ENCODE measurements at places on chromosomes 1 and 21.

- DNase-seq: no peak
Observed at GRCh38 chr21:35828161-35828560, 232.2 kb downstream of the SETD4 start.

GRCh38 chr1:174964261-174964971, 35.3 kb upstream of the CACYBP start:
- DNase-seq: no peak

DNA sequence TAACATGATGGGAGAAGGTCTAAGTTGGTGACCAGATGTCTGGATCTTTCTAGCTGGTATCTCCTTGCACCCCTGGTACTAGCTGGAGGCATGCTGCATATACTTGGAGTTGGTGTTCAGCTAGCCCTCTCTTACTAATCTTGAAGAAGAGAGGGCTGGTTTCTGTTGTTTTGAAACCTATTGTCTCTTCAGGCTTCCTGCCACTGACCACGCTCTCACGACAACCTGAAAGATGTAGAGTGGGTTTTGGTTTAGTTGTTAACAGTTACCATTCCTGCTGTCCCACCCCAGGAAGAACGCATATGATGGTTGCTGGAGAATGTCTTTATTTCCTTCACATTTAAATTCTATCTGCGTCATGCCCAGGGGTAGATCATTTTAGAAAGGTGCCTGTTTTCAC, 3.6 kb downstream of the MAN1C1 start:
- no peak for DNase-seq

DNA sequence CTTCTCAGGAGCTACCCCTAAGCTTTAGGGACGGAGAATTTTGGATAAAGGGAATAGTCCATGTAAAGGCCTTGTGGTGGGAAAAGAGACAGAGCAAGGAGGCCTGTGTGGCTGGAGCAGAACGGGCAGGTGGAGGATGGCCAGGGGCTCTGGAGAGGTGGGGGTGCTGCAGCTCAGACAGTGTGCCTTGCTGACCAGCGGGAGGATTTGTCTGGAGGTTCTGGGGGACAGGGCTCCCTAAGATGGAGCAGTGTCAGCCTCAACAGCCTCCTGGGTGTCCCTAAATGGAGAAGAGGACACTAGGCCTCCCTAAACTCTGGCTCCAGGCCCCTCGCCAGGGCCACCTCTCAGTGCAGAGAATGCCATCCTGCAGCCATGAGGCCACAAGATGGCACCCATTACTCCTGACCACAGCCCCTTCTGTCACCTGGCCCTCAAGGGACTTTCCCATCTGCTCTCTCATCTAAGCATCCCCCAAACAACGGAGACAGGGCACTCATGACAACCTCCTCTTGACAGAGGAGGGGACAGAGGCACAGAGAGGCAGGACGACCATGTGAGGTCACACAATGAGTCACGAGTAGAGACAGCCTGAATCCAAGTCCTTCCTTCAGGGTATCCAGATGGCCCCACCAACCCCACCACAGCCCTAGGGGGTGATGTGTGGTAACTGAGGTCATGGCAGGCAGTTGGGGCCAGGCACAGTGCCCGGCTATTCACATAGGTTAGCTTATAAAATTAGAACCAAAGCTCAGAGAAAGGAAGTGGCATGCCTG, 94.7 kb downstream of the DMRTB1 start:
- DNase-seq: no peak

GRCh38 chr1:213724640-213725536, 262.9 kb upstream of the PROX1 start:
- DNase-seq: no peak

GRCh38 chr1:22652881-22653316, at the start of gene C1QB:
Gene C1QB (plus strand): TSS chr1:22653236. CDS start chr1:22659463, 6,227 bp downstream.
- no peak for DNase-seq

DNA sequence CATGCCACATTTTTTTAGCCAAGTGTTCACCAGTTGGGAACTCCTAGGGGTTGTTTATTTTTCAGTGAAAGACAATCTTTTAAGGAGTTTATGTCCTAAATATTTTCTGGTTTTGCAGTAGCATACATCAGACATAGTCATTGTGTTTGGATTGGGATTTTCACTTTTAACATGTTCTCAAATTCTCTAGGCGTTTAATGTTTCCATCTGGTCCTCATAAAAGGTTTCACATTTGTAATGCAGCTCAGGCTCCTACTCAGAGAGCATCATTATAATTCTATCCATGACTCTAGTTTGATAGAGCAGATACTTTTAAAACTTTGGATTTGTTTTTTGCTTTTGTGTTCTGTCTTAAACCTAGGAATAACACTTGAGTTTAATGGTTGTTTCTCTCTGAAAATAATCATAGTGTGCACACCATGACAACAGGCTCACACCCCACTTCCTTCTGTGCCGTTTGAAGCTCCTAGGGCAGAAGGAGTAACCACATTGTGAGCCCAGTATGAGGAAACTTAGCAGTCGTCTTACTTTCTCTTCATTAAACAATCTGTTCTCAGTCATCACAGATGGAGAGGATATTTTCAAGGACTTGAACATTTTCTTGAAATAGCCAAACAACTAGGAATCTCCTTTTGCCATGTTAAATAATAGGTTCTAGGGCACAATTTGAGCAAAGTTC, 219.6 kb downstream of the PDE4B start:
- no peak for DNase-seq

DNA sequence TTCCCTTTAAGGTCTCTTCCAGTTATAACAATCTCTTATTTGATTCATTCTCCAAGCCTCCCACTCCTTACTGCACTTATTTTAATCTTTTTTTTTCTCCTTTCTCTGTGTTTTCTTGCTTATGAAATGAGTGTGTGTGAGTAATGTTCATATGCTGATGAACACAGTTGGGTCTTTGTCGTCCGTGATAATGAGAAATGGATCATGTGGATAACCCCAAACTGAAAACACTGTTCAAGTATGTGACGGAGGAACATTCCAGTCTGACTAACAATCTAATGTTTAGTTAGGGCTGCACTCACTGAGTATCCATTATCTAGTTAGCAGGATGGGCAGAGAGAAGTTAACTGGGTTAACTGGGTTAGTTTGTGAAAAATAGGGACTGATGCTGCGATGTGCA, 253.1 kb upstream of the DUSP10 start:
- DNase-seq: no peak

GRCh38 chr1:87292684-87293493, 35.8 kb upstream of the LMO4 start:
- DNase-seq: peak; percentile 78

- DNase-seq: no peak
Observed at GRCh38 chr1:151556052-151556451, 15.9 kb downstream of the TUFT1 start.

DNA sequence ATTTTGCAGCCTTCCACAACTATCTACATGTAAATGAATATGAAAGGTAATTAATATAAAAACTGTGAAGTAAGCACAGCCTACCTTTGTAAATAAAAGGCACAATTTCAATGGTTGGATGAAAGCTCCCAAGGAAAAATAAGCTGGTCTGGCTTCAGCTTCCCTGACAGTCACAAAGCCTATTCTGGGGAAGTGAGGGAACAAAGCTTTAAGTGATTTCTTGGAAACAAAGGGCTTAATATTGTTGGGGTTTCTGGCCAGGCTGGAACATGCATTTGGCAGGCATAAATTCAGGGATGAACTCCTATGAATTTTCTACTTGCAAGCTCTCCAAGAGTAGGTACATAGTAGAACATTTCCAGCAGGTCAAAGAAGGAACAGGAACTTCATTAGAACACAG, 17.3 kb downstream of the BCAS2 start:
- DNase-seq: no peak

DNA sequence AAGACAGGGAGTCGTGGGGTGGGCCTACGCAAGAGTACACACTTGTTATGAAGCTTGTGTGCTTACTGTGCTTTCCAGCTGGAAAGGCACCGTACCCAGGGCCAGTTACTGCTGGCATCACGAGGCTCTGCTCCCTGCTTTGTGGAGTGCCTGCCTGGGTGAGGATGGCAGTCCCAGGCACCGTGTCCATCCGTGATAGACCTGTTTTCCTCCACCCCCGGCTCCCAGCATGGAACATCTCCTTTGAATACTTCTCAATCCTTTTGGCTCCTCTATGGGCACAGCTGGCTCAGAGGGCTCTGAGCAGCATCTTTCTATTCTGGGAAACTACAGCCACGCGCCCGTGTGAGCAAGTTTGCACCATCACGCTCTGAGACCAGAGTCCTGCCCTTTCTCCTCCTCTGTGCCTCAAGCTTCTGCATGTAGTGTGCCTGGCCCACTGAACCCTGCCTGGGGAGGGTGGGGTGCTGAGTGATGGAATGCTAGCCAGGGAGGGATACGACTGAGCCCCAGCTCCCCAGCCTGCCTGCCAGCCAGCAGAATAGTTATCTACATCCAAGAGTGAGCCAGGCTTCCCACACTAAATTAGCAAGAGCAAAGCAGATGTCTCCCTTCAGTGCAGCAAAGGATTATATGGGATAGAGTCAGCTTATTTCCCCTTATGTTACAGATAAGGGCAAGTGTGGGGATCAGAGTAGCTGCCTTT, 7.1 kb upstream of the TNR start:
- no peak for DNase-seq
